ENCODE measurements at places on chromosomes 13 and 19.

- peak; percentile 71 for DNase-seq
Observed at GRCh38 chr19:52296773-52297600, at the start of gene ZNF480. Gene ZNF480, plus strand, starts transcription at chr19:52297169. Its CDS starts 3,244 bp downstream, at chr19:52300413.

DNA sequence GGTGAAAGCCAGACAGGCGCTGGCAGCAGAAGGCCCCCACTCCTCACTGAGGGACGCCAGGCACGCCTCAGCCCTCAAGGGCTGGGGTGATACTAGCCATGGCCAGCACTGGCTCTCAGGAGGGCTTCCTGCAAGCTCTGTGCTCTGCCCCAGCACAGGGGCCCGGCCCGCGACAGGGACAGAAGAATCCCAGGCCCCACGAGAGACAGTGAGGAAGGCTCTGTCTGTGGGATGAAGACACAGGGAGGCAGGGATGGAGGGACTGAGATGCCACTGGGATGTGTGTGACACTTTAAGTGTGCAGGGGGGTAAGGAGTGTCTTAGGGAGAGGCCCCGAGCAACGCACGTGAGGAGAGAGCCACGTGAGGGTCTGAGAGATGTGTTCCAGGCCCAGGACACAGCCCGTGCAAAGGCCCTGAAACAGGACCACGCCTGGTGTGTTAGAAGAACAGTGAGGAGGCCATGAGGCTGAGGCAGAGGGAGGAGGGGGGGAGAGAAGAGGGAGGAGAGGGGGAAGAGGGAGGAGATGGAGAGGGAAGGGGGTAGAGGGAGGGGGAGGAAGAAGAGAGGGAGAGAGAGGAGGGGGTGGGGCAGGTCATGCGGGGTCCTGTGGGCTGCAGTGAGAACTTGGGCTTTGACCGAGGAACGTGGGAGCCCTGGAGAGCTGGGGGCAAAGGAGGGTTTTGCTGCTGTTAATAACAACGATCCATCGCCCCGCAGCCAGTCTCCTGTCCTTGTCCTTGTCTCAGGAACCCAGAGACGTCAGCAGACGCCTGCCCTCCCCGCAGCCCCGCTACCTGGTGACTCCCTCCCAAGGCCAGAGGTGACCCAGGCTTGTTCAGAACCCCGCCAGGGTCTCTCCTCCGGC, 7.2 kb downstream of the RPL36 start:
- DNase-seq, result no peak

DNA sequence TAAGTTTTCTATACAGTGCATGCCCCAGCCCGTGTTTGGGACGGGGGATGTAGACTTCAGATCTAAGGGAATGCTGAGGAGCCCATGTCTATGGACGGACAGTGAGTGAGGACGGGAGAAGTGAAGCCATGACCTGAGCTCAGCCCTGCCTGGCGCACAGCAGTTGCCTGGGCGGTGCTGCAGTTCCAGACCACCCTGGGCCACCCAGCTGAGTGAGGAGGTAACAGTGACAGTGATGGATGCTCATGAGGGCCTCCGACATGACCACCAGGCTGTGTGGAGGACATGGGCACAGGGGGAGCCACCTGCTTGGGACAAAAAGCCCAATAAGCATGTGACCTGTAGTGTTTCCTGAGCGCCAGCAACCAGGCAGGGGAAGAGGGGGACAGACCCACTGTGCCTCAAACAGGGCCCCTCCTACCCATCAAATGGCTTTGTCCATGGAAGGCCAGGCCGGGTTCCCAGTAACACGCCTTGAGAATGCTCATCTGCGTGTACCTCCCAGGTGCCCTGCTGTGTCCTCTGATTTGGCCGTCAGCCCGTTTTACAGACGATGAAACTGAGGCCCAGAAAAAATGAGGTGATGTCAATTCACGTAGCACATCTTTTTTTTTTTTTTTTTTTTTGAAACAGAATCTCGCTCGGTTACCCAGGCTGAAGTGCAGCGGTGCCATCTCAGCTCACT, 22.6 kb downstream of the NOSIP start:
- no peak for DNase-seq

DNA sequence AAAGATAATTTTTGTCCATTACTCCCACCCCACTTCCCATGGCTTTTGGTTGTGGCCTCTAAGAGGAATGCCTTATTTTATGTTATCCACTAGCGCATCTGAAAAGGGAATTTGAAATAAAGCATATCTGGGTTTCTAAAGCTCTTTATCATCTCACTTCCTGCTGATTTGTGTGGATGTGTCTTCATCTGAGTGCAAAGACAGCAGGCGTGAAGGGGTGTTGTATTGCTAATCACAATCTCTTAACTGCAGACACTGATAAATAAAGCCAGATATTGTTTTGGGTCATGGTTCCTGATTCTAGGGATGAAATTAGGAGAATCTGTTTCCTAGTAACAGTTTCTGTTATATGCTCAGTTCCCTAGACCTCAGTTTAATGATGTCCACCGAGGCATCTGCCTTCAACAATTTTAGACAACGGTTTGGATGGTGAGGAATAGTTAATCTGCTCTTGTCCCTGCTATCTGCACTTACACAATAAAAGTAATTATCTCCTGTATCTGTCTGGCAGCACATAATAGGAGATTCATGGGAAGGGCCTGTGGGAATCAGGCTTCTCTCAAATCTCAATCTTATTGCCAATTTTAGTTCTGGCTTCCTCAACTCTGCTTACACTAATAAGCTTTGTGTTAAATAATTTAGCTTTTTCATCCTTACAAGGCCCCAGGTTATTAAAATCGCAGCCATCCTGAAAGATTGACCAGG, 517.9 kb upstream of the ATXN8OS start:
- no peak for DNase-seq

DNA sequence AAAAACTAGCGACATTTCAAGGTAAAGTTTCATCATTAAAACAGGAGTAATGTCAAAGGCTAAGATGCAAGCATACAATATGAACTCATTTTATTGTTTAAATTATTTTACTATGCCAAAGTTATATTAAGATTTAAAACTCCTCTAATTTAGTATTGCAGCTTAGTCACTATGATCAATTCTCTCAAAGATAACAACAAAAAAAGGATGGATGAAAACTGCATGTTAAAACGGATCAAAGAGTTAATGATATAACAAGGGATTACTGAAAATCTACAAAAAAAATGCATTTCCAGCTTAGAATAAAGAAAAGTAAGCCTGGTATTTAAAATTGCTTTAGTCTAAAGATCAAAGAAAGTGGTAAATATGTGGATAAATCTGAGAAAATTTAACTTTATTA, 587.8 kb upstream of the PCDH20 start:
- no peak for DNase-seq

GRCh38 chr13:45786293-45786920, 65.1 kb downstream of the SIAH3 start:
- DNase-seq, result no peak

- DNase-seq, result no peak
Observed at GRCh38 chr19:55703790-55704215, 28.8 kb downstream of the EPN1 start.

DNA sequence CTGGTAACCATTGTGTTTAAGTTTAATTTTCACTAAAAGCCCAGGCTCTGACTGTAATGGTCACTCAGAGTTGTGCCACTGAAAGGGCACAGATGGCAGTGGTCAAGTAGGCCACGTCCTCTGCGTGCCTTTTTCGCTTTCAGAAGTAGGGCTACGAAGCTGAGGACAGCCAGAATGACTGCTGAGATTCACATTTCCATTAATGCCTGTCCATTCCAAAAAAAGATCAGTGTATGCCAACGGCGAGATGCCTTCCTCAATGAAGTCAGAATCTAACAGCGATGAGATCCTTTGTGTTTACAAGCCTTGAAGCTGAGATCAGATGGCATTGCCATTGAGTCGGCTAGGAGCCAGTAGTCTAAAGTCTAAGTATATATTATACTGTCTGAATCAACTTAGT, 311.3 kb downstream of the FGF14 start:
- no peak for DNase-seq

- no peak for DNase-seq
Observed at GRCh38 chr13:33105387-33106005, 89.3 kb downstream of the KL start.

DNA sequence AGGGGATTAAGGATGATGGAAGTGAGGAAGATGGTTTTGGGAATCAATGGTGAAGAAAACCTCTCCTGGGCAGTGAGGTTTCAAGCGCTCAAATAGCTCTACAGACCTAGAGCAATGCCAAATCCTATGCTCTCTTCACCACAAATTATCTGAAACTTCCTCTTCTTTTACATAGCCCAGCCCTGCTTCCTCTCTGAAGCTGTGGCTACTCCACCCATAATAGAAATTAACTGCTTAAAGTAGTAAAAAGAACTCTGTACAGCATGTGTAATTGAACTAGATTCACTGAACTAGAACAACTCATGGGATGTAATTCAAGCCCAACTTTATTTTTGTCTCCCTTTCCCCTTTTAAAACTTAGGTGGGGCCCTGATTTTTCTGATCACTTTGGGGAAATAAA, 20.4 kb upstream of the IFT88 start:
- peak; percentile 86 for DNase-seq

DNA sequence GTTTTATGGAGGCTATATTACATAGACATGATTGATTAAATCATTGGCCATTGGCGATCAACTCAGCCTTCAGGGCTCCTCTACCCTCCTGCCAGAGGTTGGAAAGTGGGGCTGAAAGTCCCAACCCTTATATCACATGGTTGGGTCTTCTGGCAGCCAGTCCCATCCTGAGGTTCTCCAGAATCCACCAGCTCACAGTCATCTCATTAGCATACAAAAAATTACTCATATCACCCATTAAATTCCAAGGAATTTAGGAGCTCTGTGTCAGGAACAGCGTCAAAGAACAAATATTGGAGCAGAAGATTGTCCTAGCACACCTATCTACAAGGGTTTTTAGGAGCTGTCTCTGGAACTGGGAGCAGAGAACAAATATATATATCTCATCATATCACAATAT, 39.4 kb upstream of the FARP1 start:
- no peak for DNase-seq

DNA sequence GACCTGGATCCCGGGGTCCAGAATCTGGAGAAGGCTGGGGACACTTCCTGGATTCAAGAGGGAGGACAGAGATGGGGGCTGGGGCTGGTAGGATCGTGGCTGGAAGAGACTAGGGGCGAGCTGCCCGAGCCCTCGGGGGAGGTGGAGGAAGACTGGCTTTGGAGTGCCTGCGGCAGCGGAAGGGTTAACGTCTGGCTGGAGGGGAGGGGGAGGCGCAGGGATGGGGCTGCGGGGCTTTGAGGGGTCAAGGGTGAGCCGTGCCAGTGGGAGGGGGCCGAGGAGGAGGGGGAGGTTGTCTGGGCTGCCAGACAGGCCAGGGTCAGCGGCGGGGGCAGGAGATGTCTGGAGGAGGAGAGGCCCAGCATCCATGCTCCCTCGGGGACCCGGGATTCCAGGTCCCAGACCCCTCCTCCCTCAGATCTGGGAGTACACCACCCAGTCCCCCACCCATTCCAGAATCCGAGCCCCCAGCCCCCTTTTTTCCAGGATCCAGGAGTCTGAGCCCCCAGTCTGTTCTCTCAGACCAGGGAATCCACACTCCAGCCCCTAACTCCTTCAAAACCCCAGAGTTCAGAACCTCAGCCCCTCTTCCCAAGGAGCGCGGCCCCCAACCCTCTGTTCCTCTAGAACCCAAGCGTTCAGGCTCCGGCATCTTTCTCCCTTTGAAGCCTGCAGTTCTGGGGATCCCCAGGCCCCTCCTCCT, 3.2 kb upstream of the SPACA6 start:
- DNase-seq, result no peak

DNA sequence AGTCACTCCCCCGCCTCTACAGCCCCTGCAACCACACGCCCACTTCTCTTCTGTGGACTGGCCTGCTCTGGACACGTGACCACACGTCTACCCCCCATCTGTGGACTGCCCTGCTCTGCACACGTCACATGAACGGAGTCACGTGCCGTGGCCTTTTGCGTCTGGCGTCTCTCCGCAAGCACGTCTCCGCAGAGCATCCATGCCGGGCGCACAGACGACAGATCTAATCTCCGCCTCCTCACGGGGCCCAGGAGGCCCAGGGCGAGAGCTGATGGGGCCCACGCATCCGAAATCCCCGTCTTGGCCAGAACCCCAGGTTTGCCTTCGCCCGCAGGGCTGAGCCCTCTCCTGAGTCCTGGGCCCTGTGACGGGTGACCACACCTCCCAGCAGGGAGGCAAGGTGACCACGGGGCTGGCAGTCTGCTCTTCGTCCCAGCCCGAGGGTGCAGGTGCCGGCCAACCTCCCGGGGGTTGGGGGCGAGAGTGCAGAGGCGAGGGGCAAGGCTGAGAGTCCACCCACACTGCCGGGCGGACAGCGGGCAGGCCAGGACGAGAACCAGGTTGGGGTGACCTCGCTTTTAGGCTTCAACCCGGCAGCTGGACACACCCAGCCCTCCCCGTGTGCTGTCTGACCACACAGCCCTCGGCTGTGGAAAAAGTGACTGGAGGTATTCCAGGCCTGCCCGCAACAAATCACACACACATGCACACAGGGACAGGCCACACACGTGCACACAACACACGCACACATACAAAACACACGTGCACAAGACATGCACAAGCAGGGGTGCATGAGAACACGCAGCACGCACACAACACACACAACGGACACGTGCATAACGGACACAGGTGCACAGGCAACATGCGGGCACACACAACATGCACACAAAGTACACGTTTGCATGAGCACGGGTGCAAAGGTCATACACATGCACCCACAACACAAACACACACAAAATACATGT, 3.9 kb downstream of the SBNO2 start:
- no peak for DNase-seq

- DNase-seq, result no peak
Observed at GRCh38 chr13:59182241-59182640, 981.5 kb downstream of the DIAPH3 start.

DNA sequence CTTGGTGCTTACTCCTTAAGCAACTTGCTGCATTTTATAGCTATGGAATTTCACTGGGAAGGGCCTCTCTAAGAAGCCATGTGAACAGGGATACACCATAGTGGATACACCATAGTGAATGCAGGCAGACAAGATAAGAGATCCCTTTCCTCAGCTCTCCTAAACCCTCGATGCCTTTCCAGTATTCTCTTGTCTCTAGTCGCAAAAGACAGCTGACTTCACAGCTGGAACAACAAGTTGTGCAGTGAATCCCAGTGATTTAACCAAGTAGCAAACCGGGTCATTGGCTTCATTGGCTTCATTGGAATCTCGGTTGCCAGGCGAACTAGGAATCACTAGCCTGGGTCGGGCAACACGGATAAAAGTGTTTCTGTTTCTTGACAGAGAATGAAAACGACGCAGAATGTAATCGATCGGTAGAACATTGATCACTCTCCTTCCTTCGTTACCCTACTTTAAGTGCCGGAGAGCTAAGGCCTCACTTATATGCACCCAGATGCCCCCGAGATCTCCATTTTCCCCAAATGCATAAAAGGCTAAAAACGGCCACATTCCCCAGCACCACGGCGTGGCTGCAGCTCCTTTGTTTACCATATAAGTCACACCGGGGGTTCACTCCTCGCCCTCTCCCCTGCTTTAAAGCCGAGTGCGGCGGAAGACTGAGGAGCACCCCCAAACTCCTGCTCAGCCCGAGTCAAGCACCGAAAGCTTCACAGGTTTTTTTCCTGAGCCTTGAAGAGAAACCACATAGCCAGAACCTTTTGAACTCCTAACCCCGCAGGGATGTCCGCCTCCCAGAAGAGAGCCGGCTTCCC, 674 bp downstream of the TRPC4 start:
- no peak for DNase-seq

- peak; percentile 67 for DNase-seq
Observed at GRCh38 chr19:14073261-14073924, 807 bp downstream of the MISP3 start.

All from AML-193 (cell line).